CD4-positive, CD25-positive, alpha-beta regulatory T cell (primary cell): ENCODE measurements at places on chromosomes 7 and 10. TPM values are rescaled to one million over a fixed set of nuclear protein-coding genes. Genes with fewer than 3 reads are reported as not detected.

Gene MMRN2
- 0.17 TPM for total RNA-seq

Gene CFTR
- not detected for total RNA-seq

Gene LRGUK
- 0.47 TPM for total RNA-seq

- peak; percentile 64 for DNase-seq
These were observed 534 bp upstream of the ACBD5 start for GRCh38 chr10:27241010-27241651.

DNA sequence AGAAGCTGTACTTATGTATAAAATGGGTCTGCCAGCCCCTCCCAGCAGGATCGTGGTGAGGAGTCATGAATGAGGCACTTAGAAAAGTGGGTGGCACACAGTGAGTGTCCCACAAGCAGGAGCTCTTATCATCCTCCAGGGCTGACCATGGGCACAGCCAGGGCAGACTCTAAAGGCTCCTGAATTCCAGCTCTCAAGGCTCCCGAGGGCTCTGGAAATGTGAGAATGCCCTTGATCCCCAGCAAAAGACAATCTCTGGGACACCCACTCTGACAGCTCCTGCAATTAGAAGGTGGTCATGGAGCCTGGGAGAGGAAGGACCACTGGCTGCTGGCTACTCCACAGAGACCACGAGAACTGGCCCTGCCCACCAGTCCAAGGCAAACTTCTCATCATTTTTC, 1.6 kb downstream of the VSTM4 start:
- no peak for DNase-seq

- DNase-seq: no peak
These were observed 57.2 kb downstream of the MGAM2 start for GRCh38 chr7:142168746-142169145.

DNA sequence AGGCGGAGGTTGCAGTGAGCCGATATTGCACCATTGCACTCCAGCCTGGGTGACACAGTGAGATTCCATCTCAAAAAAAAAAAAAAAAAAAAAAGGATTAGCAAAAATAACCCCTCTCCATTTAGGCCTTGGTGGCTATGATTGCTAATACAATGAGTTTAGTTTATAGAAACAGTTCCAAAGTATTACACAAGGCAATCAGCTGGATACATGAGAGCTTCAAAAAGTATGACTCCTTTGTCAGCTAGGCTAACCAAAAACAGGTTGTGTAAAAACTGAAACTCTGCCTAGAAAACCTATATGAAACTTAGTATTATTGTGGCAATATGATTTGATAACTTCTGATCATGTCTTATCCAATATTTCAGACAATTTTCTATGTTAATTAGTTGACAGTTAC, 57.2 kb downstream of the SUGCT start:
- DNase-seq: no peak

GRCh38 chr10:105699504-105699903, 1058.4 kb downstream of the SORCS3 start:
- no peak for DNase-seq
